ENCODE measurements at places on chromosomes 11 and 22.

DNA sequence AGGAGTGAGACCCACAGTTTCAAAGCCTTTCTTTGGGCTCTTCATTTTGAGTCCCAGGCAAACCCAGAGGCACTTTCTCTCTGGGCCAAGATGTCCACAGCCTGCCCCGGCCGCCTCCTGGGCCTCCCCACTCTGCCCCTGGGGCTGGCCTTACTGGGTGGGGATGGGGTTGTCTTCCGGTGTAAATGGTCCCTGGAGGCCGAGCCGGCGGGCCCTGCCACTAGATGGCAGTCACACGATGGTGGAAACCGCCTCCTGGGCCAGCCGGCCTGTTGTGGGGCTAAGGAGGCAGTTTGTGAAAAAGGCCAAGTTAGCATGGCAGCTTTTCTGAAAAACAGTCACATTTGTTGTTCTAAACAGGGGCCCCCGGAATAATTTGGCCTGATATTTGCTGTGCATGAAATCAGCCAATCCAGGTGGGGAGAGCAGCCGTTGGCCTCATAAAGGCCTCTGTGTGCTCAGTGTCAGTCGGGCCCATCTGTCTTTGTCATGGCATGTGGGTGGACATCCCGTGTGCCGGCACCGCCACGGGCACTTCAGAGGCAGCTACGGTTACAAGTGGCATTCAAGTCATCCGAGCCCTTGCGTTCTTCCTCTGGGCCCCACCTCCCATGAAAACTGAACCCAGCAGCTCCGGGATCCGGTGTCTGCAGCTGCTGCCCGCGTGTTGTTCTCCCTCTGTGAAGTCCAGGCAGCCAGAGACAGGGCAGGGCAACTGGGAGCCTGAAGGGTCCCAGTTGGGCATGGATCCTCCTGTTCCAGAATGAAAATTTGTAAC, 6.5 kb downstream of the MRPL23 start:
- DNase-seq = no peak

DNA sequence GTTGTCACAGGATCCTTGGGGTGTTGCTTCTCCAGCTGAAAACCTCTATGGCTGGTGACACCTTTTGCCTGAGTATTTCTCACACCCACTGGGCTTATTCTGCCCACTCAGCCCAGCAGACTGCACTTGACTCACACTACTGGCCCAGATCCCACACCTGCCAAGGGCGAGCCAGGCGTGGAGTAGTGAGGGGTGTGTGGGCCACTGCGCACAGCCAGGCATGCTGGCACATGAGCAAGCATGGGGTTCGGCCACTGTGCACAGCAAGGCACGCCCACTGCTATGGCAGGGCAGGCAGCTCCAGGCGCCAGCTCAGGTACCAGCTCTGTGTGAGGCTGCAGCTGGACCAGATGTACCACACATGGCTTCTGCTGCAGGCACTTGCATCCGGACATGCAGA, 116.5 kb upstream of the MTNR1B start:
- DNase-seq = no peak

DNA sequence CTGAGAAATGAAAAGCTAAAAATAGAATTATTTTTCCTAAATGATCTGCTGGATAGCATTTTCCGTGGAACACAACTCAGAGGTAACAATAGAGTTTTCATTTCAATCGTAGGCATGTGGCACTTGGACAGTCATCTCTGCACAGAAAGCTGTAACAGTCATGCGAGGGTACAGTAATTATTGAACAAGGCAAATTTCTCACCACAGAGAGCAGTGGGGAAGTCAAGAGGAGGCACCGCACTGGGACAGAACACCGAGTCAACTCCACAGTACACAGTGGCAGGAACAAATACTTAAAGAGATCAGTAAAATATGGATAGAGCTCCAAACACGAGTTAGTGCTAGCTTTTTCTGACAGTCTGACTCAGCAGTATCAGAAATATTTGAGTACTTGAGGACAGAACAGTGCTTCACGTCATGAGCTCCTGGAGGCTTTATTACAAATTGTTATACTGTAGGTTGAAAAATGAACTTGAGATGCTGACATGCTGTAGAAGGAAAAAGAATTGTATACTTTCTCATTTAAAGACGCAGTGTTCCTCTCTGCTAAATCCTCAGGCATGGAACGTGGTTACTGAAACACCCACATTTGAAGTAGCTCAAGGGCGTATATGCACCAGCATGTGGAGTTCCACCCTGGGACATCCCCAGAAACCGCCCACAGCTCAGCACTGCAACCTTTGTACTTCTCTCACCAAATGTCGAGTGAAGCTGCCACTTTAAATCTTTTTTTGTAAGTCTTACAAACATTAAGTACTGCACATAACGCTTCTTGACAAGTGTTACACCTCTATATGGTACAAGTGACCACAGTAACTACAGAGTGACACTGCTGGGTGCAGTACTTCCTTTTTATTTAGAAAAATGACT, 27.4 kb upstream of the YPEL1 start:
- DNase-seq = no peak

DNA sequence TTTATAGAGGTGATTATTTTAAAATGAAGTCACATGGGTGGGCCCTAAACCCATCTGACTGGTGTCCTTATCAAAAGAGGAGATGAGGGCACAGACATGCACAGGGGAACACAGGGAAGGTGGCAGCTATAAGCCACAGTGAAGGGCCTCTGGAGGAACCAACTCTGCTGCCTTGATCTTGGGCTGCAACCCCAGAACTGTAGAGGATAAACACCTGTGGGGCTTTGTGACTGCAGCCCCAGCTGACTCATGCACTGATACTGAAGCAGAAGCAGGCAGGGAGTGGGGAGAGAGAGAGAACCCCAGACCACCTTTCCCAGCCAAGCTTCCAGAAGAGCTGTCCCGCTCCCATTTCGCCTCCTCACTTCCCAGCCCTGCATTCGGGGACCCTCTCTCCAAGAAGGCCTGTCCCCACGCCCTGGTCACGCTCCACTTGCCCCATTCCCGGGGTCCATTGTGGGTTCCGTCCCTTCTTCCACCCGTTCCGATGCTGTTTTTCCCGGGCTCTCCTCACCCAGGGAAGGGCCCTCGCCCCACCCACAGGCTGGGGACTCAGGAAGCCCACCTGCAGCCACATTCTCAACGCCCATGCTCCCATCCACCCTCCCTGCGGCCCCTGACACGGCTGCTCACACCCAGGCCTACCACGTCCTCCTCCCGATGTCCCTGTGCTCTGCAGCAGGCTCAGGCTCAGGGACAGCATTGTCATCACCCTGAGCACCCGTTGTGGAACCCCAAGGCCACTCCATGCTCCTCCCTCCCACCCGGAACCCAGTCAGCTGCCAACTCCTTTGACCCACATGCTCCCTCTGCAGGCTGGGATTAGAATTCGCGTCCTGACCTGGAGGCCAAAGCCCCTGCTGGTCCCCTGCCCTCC, 90.8 kb upstream of the SHANK2 start:
- DNase-seq = no peak

DNA sequence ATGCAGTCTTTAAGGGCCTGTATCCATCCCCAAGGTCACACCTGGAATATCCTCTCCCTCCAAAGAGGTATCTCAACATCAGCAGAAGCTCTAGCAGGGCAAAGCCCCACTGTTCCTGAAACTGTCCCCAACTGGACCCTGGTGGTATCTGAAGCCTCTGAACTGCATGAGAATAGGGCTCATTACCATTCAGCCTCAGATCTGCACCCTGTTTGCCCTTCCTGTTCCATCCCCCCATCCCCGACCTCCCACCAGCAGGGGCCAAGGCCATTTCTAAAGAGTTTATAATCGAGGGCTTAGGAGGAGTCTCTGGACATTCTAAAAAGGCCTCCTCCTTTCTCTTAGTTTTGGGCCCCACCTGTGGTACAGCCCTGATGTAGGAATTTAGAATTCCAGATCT, 74.0 kb upstream of the THY1 start:
- no peak for DNase-seq

- DNase-seq = no peak
These were observed 33.2 kb upstream of the ZBTB16 start for GRCh38 chr11:114026355-114026754.

GRCh38 chr11:121350314-121351082, 57.9 kb downstream of the SC5D start:
- no peak for DNase-seq

GRCh38 chr22:36253523-36254490, 874 bp downstream of the APOL1 start:
- no peak for DNase-seq

GRCh38 chr22:42160830-42161696, 30.5 kb upstream of the CYP2D6 start:
- DNase-seq = no peak

DNA sequence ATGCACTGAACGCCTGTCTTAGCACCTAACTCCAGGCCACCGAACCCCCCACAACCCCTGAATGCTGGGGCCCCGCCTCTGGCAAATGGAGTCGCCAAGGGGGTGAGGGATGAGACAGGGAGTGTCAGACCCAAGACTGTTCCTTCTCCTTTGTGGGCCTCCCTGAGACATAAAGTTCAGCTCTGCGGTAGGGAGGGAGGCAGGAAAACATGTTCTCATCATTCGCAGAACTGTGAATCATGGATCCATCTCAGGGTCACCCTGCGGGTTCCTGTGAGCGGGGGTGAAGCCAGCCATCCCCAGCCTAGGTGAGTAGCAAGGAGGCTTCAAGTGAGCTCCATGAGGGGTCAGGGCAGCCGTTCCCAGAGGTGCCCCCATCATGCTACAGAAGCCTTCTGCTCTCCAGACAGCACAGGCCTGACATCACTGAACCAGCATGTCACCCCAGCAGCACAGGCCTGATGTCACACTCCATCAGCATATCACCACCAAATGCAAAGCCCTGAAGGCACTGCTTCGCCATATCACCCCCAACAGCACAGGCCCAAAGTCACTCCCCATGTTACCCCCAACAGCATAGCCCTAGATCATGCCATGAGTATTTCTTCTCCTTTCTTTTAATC, 27.2 kb downstream of the TMPRSS6 start:
- no peak for DNase-seq

GRCh38 chr11:88157370-88157769, 17.9 kb downstream of the RAB38 start:
- no peak for DNase-seq

GRCh38 chr11:33259869-33260268, 2.7 kb downstream of the HIPK3 start:
- no peak for DNase-seq

GRCh38 chr11:36365907-36366306, 69.8 kb downstream of the PRR5L start:
- no peak for DNase-seq

DNA sequence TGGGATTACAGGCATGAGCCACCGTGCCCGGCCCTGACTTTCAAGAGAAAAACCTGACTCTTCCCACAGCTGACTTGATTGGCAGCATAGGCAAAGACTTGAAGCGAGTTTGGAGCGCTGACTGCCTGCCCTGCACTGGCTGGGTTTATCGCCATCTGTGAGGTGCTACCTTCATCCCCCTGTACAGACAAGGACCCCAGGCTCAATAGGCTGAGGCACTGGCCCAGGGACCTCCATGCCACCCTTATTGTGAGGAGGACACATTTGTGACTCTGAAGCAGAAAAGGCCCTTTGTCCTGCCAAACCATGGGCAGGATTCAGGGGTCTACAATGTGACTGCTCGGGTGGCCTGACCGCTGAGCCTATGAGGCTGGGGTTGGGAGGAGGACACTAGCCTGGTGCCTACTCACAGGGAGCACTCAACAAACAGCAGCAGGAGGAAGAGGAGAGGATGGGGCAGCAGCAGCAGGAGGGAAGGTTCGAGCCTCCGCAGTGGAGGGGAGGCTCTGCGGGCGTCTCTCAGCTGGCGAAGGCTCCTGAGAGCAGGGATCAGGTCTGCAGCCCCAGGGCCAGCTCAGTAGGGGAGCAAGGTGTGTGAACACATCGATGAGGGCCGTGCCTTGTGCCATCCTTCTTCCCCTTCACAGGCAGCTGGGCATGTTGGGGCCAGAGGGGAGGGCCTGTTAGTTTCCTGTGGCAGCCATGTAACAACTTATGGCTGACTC, 72.9 kb upstream of the WNT7B start:
- DNase-seq = no peak

DNA sequence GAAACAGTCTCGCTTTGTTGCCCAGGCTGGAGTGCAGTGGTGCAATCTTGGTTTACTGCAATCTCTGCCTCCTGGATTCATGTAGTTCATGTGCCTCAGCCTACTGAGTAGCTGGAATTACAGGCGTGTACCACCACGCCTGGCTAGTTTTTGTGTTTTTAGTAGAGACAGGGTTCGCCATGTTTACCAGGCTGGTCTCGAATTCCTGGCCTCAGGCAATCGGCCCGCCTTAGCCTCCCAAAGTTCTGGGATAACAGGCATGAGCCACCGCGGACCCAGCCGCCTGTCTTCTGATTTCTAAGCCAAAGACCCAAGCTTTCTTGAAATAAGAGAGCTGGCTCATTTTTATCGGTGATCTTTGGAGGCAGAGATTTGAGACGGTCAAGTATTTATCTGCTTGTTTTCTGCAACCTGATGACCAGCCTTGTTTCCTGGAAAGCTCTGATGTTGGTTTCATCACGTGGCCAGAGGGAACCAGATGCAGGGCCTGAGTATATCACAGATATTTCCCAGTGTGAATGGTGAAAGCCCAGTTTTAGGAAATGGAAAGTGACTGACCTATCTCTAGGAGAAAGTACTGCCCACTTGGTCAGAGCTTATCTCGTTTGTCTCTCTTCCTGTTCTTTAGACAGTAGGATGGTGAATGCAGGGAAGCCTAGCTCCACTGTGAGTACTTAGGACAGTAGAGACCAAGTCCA, 5.7 kb upstream of the SIDT2 start:
- DNase-seq = no peak

DNA sequence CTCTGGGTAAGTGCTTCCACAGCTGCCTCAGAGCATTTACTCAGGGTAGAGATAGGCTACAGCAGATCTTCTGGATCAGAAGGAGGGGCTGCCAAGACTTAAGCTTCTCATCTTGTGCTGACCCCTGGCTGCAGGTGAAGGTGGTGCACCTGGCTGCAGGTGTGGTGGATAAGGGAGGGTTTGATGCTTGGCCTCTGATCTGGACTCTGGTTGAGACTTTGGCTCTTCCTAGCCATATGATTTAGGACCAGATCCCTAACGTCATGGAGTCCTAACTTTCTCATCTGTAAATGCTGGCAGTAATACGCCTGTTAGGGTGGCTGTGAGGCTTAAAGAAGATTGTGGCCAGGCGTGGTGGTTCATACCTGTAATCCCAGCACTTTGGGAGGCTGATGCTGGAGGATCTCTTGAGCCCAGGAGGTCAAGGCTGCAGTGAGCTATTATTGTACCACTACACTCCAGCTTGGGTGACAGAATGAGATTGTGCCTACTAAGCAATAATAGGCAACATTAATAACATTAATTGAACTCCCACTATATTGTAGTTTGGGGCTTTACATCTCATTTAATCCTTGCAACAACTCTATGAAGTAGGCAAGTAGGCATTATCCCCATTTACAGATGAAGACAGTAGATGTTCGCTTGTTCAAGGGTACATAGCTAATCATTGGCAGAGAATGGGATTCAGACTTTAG, 10.7 kb downstream of the DTX4 start:
- DNase-seq = no peak

All from activated CD4-positive, CD25-positive, alpha-beta regulatory T cell treated with anti-CD3 and anti-CD28 coated beads, Interleukin-2, amount 50 U/mL, for 16 hours (primary cell).